ENCODE measurements at places on chromosomes 13 and 19.

- DNase-seq, result peak; percentile 58
These were observed 4.6 kb upstream of the SIGLEC10 start for GRCh38 chr19:51422053-51422448.

- DNase-seq, result no peak
These were observed 28.7 kb downstream of the CAPN12 start for GRCh38 chr19:38715555-38715954.

GRCh38 chr13:84662491-84662890 is 780.2 kb upstream of the SLITRK1 start:
- DNase-seq, result no peak

DNA sequence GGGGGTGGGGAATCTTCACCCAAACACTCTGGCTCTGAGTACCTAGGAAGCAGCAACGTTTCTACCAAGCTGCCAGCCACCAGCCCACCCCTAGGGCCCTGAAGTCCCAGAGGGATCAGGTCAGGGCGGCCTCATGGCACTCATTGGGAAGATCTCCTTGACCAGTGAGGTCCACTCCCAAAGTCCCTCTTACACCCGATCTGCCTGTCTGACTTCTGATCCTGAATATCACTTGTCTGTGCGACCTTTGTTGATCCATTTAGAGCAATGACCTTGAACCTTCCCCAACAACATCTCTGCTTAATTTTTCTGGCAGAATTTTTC is 2.1 kb upstream of the GNA15 start:
- DNase-seq, result no peak

DNA sequence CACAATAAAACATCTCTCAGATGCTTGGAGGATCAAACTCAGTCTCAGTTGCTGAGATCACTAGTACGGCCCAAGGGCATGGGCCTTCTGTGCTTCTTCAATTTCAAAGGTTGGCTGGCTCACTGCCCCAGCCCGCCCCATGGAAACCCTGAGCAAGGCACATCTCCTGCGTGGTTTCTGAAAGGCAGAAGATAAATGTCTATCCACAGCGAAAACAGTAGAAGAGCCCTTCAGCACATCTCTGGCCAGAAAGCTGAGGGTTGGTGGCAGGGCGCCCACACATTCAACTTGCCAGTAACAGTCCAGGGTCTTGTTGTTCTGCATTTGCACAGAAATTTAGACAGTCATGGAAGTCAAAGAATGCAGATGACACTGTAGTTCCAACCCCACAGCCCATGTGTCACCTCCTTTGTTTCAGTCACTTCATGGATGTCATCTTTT is 24.0 kb upstream of the KATNAL1 start:
- DNase-seq, result no peak

- DNase-seq, result peak; percentile 21
These were observed 20.1 kb upstream of the MYO16 start for GRCh38 chr13:108609353-108609752.

DNA sequence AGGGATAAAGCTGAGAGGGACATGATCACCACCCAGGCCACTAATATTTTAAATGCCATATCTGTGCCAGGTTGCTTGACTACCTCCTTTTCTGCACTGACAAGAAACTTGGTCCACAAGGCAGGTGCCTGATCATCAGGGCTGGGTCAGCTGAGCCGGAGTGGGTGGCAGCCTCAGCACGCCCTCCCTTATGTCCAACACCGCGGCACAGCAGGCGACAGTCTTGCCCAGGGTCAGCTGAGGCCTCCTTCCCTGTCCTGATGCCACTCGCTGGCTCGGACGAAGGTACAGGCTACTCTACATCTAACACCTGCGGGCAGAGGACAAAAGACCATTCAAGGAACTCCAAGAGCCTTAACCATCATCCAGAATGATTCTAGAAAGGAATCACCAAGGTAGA is 16.9 kb downstream of the ZC3H4 start:
- DNase-seq, result no peak

GRCh38 chr13:29709407-29710069 is 114.0 kb upstream of the SLC7A1 start:
- DNase-seq, result no peak

- DNase-seq, result peak; percentile 77
These were observed 15.4 kb upstream of the AP1M2 start for GRCh38 chr19:10602330-10603083.

DNA sequence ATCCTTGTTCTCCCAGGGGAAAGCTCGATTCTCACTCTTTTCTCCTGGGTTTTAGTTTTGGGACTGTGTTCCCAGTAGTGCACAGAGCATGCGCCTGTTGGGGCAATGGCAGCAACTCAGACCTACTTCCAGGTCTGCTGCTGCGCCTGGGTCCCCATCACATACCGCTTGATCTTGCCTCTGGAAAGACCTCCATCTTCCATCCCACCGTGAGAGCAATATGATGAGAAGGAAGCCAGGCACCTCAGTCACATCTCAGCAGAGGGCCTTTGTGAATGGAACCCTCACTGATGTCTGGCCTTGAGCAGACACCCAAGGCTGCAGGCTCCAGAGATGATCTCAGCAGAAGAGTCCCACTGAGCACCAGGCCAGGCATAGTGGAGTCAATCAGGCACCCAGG is 176.8 kb upstream of the ZNF507 start:
- DNase-seq, result no peak

DNA sequence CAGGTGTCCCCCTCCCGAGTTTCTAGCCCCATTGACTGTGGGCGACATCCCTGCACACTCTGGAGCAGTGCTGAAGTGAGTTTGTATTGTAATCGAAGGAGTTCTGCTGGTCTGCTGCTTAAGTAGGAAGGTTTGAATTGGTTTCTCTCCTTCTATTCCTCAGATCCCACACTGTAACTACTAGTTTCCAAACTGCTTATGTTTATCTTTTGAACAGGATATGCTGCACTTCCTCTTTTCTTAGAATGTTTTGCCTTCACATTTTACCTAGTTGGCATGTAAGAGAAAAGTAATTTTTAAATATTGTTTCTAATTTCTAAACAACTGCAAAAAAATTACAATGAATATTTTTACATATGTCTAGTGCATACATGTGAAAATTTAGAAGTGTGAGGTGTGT is 511.8 kb downstream of the KLF12 start:
- no peak for DNase-seq

DNA sequence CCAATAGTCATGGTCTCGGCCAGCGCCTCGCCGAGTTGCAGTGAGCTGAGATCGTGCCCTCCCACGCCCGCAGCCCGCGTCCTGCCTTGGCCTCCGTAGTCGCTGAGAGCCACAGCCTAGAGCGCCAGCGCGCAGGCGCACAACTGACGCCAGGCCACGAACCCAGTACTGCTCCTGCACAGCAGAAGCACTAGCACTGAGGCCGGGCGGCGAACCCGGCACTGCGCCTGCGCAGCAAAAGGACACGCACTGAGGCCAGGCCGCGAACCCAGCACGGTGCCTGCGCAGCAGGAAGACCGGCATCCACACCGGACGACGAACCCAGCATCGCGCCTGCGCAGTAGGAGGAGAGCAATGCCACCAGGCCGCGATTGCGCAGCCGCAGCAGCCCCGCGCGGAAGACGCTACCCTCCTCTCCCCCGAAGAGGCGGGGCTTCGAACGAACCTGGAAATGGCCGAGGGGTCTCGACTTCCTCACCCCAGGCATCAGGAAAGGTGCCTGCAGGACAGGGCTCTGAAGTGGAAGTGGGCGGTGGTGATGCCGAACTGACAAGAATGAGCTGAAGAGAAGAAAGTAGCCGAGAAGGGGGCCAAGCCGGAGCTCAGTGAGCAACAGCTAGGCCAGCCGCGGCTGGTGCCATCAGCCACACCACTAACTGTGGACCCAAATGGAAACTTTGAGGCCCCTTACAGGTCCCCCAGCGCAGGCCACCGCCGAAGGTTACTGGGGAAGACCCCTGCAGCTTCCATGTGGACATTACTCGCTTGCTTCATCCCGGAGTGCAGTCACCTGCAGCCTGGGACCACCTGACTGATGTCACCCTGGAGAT is 7.5 kb downstream of the F10 start:
- no peak for DNase-seq

- DNase-seq, result peak; percentile 16
These were observed 545 bp downstream of the BTBD2 start for GRCh38 chr19:2014731-2015607.

All from epithelial cell of esophagus (primary cell).